ENCODE measurements at places on chromosomes 5 and 9.

- no peak for DNase-seq
These were observed 52.2 kb upstream of the IER5L start for GRCh38 chr9:129230302-129230701.

GRCh38 chr5:103745353-103746065, 182.9 kb upstream of the NUDT12 start:
- no peak for DNase-seq

GRCh38 chr5:33474004-33474403, 33.2 kb downstream of the TARS1 start:
- DNase-seq: no peak

DNA sequence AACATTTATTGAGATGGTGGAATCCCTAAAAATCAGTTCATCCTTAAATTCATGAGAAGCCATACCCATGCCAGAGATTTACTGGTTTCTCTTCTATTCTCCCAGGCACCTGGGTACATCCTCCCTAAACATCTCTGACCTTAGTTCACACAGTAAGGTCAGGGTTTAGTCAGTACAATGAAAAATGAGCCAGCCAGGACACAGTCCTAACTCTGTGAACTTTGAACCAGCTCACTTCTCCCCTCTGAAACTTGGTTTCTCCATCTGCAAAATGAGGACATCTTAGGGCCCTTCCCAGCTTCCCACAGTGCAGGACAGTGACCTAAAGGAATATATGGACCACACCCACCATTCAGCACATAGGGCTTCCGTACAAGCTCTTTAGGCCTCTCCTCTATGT, 1.9 kb downstream of the NOP16 start:
- DNase-seq: no peak

DNA sequence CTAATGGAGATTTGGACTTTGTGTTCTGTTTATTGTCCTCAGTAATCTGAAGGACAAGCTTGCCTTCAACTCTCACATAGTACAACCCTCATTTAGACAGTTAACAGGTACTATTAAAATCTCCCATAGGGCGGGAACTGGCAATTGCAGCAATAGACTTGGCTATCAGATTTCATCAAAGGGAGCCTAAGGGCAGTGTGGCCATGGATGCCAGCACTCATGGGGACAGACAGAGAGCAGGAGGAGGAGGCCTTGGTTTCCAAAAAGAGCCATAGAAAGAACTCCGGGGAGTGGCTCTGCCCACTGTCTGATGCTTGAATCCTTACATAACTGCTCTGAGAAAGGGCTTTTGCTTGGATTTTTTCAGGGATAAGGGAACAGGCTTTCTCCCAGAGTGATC, 6.8 kb downstream of the SLC36A1 start:
- DNase-seq: no peak

GRCh38 chr9:3875361-3876132, 349.7 kb upstream of the RFX3 start:
- DNase-seq: no peak

GRCh38 chr9:75487856-75488718, 399.8 kb downstream of the OSTF1 start:
- no peak for DNase-seq

DNA sequence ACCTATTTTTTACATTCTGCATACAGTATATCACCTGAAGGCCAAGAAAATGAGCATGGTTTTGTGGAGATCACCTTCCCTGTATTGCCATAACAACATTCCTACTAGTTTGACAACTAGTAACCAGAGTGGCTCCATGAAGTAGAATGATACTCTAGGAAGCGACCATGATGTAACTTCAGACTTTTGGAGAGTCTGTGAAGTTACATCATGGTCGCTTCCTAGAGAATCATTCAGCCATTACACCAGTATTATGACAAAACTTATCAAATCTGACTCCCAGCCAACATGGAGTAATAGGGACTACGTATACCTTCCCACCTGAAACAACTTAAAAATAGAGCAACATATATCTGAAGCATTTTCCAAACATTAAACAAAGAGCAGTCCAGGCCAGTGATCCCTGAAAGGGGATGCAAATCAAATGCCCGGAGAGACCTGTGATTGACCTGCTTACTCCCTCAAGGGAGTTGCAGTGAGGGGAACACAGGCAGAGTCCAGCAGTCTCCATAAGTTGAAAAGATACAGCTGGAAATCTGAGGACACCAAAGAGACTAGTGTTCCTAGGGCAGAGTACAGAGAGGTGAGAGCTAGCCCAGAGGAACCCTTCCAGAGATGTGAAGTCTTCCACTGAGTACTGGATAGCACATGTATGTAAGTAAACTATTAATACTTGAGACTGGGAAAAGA, 7.8 kb downstream of the ECM2 start:
- DNase-seq: no peak

- no peak for DNase-seq
These were observed 133.7 kb downstream of the NUDT12 start for GRCh38 chr5:103428923-103429322.

DNA sequence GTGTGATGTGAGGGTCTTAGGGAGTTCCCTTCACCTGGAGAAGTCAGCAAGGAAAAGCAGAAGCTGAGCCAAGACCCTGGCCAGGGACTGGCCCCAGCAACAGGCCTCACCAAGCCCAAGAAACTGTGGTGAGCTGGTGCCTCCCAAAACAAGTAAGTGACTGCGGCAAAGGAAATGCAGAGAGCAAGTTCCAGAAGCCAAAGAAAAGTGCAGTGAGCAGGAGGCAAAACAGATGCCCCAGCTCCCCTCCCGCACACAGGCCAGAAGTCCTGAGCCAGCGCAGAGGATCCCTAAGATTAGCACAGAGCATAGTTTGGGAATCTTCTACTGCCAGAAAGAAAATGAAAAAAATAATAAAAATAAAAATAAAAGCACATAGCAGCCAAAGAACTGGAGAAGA, 13.2 kb downstream of the MED27 start:
- DNase-seq: no peak

DNA sequence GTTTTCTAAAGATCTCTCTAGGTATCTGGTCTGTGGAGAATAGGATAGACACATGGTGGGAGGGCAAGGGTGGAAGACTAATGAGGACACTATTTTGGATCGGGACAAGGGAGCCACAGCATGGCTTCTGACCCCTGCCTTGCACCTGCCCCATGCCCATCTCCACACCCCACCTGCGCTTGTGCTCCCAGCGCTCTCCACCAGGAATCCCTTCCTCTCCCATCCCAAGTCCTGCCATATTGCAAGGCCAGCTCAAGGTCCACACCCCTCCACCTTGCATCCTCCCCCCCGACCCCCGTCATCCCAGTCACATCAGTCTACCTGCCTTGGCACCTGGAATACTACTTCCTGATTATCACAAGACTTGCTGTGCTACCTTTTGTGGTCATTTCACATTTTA, 44.2 kb upstream of the RETREG1 start:
- DNase-seq: no peak

- DNase-seq: no peak
These were observed 115.8 kb downstream of the RXRA start for GRCh38 chr9:134442085-134442474.

DNA sequence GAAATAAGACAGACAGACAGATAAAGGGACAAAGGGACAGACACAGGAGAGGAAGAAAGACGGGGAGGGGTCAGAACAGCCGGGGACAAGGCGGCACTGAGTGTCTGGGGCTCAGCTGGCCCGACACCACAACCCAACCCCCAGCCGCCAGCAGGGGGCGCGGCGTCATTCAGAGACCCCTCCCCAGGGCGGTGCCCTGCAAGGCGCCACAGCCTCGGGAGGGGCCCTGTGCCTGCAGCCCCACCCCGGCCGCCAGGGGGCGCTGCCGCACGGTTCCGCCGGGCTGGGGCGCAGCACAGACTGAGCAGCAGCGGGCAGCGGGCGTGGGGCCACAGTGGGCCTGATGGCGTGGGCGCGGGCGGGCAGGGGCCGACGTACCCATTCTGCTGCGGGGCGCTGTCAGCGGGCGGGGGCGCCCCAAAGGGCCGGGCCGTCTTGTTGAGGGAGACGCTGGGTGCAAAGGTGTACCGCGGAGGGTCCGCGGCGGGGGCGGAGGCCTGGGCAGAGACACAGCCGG, 5.9 kb downstream of the PDLIM7 start:
- no peak for DNase-seq

- no peak for DNase-seq
These were observed 11.1 kb upstream of the CEP72 start for GRCh38 chr5:600886-601541.

- no peak for DNase-seq
These were observed 39.6 kb upstream of the CEP78 start for GRCh38 chr9:78196258-78196657.

GRCh38 chr5:78624011-78624541, 24.5 kb downstream of the LHFPL2 start:
- DNase-seq: no peak

DNA sequence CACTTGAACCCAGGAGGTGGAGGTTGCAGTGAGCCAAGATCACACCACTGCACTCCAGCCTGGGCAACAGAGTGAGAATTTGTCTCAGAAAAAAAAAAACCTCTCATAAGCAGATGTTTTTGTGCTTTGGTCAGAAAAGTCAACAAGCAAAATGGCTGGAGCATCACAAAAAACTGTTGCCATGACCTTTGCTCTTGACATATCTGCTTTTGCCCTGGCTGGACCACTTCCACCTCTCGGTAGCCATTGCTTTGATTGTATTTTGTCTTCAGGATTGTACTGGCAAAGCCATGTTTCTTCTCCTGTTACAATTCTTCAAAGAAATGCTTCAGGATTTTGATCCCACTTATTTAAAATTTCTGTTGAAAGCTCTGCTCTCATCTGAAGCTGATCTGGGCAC, 67.0 kb downstream of the MTMR12 start:
- DNase-seq: no peak

GRCh38 chr9:4622016-4622415, 40.1 kb upstream of the PLPP6 start:
- no peak for DNase-seq

DNA sequence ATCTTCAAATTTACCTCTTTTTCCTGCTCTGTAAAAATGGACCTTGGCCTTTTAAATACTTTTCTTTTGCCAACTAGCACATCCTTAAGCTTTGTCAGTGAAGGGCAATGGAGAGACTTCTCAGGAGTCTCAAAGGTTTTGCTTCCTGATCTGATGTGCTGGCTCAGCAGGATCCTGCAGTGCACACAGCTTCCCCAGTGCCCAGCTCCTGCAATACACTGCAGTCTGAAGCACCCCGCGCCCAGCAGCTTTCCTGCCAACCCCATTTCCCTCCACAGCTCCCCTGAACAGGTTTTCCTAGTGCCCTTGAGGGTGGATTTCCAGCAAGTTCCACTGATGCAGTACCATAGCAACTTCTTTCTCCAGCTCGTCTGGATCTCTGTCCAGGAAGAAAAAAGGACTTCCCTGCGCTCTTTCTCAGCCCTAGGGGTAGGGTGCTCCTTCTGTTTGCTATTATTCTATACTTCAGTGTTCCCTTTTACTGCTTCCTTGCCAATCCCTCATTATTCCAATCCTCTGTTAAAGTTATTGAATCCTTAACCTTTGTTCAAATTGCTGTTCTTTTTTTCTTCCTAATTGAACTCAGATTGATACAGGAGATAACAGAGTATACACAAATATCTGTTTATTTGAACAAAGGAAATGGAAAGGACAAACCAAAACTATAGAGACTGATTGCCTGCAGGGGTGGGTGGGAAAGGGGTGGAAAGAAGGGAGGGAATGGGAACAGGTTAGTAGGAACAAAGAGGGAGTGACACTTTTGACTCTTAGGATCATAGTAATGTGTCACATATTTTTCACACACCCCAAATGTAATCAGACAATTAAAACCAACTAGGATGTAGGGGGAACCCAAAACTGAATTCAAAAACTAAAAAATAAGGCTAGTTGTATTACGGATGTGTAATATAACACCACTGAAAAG, 8.5 kb downstream of the SNAPC3 start:
- DNase-seq: no peak

GRCh38 chr5:9621379-9621903, 8.7 kb downstream of the TAS2R1 start:
- no peak for DNase-seq

GRCh38 chr9:1870915-1871314, 144.2 kb upstream of the SMARCA2 start:
- no peak for DNase-seq

DNA sequence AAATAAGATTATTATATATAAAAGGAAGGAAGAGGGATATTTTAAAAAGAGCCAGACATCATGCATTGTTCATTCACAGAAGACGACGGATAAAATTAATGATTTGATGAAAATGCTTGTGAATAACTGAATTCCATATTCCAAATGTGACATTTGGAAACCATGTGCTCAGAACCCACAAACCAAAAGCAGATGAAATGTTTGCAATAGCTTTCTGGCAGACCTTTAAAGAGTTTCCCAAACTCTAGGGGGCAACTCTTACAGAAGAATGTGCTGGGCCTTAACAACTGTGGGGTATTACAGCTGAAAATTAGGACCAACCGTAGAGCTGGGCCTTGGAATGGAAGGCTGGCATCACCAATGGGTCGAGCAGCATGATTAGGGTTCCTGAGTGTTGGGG, 471.0 kb downstream of the EFNA5 start:
- DNase-seq: no peak

GRCh38 chr9:134136118-134136995, 475 bp downstream of the WDR5 start:
- DNase-seq: no peak

- no peak for DNase-seq
These were observed 441.5 kb downstream of the RASEF start for GRCh38 chr9:82621447-82621846.

GRCh38 chr5:22669345-22669744, 183.8 kb downstream of the CDH12 start:
- no peak for DNase-seq

GRCh38 chr5:178237431-178238312, 5.1 kb upstream of the PHYKPL start:
- DNase-seq: no peak

DNA sequence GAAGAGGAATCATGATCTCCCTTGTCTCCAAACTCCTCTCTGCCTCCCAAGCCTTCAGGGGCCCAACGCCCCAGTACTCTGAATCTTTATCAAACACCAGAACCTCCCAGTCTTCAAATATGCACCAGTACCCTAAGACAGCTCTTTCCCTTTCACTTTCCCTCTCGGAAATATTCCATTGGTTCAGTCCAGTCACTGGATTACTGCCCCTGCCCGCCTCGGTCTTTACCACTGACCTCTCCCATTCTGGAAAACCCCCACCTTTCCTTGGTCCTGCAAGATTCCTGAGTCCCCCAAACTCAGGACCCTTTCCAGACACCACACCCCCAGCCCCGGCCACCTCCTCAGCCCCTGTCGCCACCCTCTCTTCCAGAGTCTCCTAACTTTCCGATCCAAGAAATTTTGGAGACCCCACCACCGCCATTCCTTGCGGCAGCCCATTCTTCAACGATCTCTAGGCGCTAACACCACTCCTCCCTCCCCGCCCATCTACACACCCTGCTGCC, 674 bp downstream of the C5orf15 start:
- DNase-seq: no peak

GRCh38 chr9:130682421-130683121, 11.0 kb upstream of the EXOSC2 start:
- DNase-seq: peak; percentile 36

- DNase-seq: no peak
These were observed 374.9 kb upstream of the TRPC7 start for GRCh38 chr5:136740228-136740627.

- DNase-seq: no peak
These were observed 55.2 kb downstream of the NMUR2 start for GRCh38 chr5:152349683-152350526.

All from stimulated activated CD4-positive, alpha-beta T cell treated with anti-CD3 and anti-CD28 coated beads, Interleukin-15, amount 100 ng/mL, for 1 hour (primary cell).